ENCODE measurements at places on chromosomes 16 and 17. TPM values are rescaled to one million over a fixed set of nuclear protein-coding genes. Genes with fewer than 3 reads are reported as not detected.

Gene CORO6
- total RNA-seq: 2.8 TPM

Gene RPRML
- not detected for total RNA-seq

Gene NTHL1
- total RNA-seq: 28.1 TPM

DNA sequence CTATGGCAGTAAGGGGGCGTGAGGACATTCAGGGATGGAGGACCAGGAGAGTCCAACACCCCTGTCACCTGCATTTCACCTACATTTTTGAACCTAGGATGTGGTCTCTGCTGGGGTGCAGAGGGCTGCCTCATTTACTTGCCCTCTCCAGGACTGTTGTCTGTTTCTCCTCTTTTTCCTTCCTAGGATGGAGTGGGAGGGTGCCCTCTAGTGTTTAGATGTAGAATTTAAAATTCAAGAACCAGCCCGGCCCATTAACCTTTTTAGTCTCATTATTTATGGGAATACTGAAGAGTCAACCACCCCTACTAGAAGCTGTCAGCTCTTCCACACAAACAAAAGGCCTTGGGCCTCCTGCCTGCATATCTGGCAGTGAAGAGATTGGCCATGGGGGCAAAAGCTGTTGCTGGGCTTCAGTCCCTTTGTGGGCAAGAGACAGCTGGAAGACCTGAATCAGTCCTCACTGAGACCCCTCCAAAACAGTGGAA lies 2.5 kb upstream of the STARD3 start:
- DNase-seq: peak; percentile 44

- DNase-seq: no peak
Observed at GRCh38 chr16:4011225-4011939, 104.9 kb downstream of the ADCY9 start.

- no peak for DNase-seq
Observed at GRCh38 chr17:44915862-44916780, 821 bp upstream of the GFAP start.

- peak; percentile 89 for DNase-seq
Observed at GRCh38 chr17:16477255-16477654, 14.7 kb downstream of the LRRC75A start.

GRCh38 chr17:70028978-70029767 lies 45.9 kb upstream of the KCNJ16 start:
- no peak for DNase-seq

- no peak for DNase-seq
Observed at GRCh38 chr16:85473323-85473722, 139.8 kb upstream of the GSE1 start.

- DNase-seq: peak; percentile 62
Observed at GRCh38 chr17:20121359-20122253, 112.4 kb downstream of the SPECC1 start.

DNA sequence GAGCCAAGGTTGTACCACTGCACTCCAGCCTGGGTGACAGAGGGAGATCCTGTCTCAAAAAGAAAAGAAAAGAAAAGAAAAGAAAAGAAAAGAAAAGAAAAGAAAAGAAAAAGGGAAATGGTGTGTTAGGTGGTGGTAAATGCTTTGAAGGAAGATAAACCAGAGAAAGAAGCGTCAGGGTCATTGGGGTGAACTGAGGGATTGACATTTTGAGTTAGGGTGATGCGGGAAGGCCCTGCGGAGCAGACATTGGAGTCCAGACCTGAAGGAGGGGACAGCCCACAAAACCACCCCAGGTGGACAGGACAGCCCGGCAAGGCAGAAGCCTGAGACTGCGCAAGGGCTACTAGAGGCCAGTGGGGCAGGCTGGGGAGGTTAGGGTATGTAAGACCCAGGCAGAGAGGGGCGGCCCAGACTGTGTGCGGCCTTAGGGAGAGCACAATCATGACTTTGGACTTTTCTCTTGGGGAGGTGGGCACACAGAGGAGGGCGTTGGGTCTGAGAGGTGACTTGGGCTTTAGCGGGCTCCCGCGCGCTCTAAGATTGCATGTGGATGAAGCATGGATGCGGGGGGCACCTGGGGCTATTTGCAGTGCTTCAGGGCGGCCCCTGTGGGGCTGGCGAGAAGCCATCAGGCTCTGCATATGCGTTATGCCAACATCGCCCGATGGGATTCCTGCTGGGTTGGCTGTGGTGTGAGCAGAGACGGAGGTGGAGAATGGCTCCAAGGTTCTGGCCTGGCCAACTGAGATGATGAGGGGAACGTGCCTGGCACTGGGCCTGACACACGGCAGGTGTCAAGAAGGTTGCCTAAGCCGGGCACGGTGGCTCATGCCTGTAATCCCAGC lies 3.3 kb upstream of the GAA start:
- no peak for DNase-seq

DNA sequence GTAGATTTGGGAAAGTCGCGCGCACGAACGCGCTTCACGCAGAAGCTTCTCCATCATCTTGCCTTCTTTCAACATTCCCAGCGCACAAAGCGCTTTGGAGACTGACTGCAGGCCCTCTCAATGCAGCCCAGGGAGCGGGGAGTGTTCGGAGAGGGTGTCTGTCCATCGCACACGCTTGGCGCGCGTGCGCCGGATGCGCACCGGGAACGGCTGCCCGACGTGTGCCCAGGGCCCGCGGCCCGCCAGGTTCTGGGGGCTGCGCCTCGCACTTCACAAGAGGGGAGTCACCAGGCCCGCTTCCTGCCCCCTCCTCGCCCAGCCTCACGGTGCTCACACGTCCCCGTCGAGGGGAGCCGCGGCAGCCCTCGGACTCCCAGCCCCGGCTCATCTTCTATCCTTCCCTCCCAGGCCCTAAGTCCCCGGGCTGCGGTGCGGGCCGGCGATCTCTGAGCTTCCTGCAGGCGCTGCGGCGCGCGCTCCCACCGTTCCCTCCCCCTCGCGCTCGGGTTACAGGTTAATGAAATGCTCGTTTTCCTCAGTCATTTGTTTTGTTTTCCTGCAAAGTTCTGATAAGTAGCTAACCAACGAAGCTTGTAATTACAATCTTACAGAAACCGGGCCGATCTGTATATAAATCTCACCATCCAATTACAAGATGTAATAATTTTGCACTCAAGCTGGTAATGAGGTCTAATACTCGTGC lies 2.8 kb upstream of the IRX3 start:
- DNase-seq: no peak

Data from IMR-90 (cell line).